SK-N-DZ (cell line): ENCODE measurements at places on chromosomes 4 and X.

GRCh38 chrX:41921492-41922430, 1.6 kb downstream of the CASK start:
- DNase-seq = peak; percentile 49

GRCh38 chrX:13373027-13373426, 53.2 kb upstream of the ATXN3L start:
- no peak for DNase-seq

GRCh38 chrX:7055386-7056137, 92.0 kb upstream of the STS start:
- no peak for DNase-seq

DNA sequence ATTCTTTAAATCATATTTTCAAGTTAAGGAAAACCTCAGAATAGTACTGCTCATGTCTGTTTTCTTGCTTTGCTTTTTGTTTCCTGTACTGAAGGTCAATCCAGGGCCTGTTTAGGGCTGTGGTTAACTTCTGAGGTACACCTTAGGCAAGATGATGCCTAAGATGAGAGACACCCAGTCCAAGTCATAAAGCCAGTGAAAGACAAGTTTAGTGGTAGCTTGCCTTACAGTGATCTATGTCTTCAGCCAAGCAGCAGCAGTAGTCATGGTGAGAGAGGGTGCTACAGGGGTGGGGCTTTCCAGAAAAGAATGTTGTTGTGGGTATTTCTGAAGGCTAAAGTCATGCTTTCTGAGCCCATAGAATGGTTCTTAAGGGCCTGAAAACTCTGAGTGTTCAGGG, 173.7 kb downstream of the VSIG4 start:
- no peak for DNase-seq

DNA sequence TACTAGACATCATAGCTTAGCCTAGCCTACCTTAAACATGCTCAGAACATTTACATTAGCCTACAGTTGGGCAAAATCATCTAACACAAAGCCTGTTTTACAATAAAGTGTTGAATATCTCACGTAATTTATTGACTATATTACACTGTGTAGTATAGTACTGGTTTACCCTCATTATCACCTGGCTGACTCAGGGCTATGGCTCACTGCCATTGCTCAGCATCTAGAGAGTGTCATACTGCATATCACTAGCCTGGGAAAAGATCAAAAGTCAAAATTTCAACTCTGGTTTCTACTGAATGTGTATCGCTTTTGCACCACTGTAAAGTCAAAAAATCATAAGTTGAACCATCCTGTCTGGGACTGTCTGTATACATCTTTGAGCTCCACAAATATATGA, 78.6 kb downstream of the CEP44 start:
- no peak for DNase-seq

DNA sequence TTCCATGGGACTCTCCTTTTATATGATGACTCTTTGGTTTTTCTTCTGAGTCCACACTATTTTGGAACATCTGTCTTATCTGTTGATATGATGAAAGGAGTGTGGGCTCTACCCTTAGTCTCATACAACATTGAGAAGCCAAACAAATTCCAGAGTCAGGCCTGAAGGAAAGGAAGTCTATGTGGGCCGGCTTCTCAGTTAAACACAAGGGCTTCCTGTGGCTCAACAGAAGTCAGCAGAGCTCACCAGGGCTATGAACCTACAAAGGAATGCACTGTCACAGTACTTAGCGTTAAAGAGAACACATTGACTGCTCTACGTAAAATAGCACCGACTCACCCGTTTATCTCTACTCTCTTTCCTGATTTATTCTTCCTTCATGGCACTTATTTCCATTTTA, 641.0 kb upstream of the FRG1 start:
- no peak for DNase-seq

DNA sequence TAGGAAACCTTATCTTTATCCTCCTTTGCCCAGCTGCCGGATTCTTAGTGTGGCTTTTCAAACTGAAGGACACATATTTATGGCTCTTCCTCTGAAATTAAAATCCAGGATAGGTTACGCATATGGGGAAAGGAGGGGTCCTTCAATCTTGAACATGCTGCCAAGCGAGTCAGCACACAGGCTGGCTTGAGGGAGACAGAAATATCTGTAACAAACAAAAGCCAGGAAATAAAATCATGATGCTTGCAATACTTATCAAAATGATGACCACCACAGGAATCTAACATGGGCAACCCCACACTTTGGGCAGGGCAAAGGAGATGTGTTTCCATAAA, 196.4 kb upstream of the LDB2 start:
- no peak for DNase-seq

DNA sequence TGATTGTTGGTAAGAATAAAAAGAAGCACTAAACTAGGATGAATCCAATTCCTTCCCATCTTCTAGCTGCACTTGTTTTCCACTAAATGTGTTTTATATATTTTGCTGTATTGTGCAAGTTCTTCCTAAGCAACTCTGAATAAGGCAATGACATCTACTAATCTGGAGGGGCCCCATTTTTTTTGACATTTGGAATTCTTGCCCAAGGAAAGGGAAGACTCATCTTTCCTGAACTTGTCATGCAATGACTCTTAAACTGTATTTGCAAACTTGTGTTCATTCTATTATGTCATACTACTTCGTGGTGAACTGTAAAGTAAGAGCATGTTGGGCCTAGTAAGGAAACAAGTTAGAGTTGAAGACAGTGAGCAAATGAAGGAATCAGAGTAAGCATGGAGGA, 45.9 kb downstream of the FREM3 start:
- DNase-seq = no peak

DNA sequence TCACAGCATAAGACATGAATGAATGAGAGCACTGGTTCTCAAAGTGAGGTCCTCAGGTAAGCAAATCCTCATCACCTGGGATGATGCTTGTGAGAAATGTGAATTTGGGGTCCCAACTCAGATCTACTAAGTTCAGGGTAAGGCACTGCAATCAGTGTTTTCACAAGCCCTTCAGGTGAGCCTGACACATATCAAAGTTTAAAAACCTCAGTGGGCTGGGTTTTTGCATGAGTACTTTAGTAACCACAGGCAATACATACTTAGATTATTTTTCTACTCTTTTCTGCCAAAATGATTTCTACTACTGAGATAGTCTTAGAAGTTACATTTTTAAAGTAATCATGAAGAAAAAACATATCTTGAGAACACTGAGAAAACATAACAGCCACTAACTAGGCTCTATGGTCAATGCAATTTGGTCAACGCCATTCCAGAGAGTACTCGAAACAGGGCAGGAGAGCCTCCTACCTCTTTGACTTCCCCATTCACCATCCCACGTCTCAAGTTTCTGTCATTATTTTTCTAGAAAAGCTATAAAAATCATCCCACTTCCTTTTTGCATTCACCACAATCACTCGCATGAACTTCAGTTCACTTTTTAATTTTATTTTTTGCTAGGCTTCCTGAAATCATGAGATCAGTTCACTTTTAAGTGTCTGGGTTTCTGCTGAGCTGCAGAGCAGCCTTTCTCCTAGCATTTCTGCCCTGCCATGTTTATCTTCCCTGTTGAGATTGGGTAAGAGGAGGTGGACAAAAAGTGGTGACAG, 73.8 kb downstream of the MFAP3L start:
- DNase-seq = no peak

DNA sequence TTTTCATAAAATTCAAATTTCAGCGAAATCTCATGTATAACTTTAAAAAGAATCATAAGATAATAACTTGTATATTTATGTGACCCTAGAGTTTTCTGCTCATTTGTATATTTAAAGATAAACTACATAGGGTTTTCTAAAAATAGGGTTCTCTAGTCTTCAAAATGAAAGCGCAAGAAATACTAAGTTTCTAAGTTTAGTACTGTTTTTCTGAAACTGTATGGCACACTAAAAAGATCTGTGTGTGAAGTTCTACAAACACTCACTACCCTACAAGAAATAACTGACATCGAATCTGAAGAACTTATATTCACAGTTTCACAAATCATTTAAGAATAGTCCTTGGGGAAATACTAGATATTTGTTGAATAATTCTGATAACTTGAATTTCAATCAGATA, 38.7 kb upstream of the NDST4 start:
- DNase-seq = no peak

GRCh38 chr4:179804440-179804839, 2362.2 kb upstream of the AGA start:
- no peak for DNase-seq

- DNase-seq = no peak
Observed at GRCh38 chr4:153733751-153734448, 25.9 kb downstream of the RNF175 start.

- DNase-seq = no peak
Observed at GRCh38 chr4:150212485-150212884, 134.2 kb downstream of the DCLK2 start.

GRCh38 chr4:153808175-153808574, 19.3 kb upstream of the SFRP2 start:
- no peak for DNase-seq

DNA sequence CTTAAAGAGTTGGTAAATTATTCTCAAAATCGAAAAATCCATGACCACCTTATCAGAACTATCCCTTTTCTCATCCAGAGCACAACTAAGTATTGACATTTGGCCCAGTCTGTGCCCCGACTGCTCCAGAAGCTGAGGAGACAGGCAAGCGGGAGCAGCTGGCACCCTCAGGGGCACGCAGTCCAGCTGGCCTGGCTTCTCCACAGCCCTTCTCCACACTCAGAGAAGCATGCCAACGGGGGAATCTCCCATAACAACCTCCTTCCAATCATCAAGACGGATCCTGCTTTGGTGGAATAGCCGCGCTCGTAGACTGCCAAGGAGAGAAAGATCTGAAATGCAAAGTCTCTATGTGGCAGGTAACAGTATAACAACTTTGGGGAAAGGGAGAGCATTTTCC, 85.4 kb downstream of the AFAP1 start:
- DNase-seq = no peak

GRCh38 chr4:155668707-155669220, 2.1 kb downstream of the GUCY1A1 start:
- DNase-seq = no peak

- DNase-seq = no peak
Observed at GRCh38 chrX:68883800-68884199, 55.0 kb downstream of the EFNB1 start.

DNA sequence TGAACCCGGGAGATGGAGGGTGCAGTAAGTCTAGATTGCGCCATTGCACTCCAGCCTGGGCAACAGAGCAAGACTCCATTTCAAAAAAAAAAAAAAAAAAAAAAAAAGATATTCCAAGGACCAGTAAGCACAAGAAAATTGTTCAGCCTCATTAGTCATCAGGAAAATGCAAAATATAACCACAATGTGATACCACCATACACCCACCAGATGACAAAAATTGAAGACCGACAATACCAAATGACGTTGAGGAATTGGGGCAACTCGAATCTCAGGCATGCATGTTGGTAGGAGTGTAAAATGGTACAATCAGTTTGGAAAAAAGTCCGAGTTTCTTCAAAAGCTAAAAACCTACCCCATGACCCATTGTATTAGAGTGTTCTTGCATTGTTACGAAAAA, 130.2 kb upstream of the FAM9B start:
- no peak for DNase-seq

GRCh38 chr4:17962171-17962570, 59.4 kb downstream of the LCORL start:
- no peak for DNase-seq

- no peak for DNase-seq
Observed at GRCh38 chr4:28883211-28883610, 1837.0 kb upstream of the PCDH7 start.

DNA sequence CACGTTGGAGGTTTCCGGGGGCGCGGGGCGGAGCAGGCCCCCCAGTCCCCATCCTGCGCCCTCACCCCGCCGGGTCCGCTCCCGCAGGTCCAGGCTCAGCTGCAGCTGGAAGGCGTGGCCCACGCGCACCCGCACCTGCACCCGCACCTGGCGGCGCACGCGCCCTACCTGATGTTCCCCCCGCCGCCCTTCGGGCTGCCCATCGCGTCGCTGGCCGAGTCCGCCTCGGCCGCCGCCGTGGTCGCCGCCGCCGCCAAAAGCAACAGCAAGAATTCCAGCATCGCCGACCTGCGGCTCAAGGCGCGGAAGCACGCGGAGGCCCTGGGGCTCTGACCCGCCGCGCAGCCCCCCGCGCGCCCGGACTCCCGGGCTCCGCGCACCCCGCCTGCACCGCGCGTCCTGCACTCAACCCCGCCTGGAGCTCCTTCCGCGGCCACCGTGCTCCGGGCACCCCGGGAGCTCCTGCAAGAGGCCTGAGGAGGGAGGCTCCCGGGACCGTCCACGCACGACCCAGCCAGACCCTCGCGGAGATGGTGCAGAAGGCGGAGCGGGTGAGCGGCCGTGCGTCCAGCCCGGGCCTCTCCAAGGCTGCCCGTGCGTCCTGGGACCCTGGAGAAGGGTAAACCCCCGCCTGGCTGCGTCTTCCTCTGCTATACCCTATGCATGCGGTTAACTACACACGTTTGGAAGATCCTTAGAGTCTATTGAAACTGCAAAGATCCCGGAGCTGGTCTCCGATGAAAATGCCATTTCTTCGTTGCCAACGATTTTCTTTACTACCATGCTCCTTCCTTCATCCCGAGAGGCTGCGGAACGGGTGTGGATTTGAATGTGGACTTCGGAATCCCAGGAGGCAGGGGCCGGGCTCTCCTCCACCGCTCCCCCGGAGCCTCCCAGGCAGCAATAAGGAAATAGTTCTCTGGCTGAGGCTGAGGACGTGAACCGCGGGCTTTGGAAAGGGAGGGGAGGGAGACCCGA, 14.0 kb downstream of the SHOX start:
- DNase-seq = no peak

DNA sequence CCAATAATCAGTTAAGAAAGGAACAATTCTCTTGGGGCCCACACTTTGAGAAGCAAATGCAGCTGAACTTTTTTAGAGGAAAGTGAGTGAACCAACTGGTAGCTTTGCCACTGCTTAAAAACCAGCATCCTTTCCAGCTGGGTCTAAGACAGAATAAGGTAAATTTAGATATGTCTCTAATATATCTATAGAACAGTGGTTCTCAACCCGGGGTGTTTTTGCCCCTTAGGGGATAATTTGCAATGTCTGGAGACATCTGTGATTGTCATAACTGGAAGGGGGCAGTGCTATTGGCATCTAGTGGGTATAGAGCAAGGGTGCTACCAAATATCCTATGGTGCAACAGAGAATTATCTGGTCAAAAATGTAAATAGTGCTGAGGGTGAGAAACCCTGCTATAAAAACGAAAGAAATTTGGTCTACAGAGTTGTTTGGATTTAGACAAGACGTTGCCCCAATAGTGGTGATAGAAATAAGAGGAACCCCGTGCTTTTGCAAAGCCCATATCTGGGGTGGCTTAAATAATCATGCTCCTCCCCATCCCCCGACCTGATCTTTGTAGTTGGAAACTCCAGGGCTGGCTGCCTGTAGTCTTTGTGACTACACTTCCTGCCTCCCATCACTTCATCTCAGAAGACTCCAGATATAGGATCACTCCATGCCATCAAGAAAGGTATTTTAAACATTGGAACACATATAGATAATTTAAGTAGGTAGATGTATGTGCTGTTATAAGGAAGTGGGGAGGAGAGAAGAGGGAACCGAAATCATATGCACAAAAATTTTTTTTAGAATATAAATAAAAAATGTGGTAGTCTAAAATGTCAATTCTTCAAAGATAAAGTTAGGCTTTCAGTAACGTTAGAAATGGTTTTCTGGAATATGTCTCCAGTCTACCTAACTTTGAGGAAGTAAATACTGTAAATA, at the start of gene TLR7:
TLR7 (plus strand) TSS at position 622 of the 927 bp plus-strand sequence. CDS start 507 bp downstream, outside the sequence.
- no peak for DNase-seq

- DNase-seq = no peak
Observed at GRCh38 chrX:140180585-140180984, 215.3 kb upstream of the CXorf66 start.
